ENCODE measurements at places on chromosomes 7 and 10.

DNA sequence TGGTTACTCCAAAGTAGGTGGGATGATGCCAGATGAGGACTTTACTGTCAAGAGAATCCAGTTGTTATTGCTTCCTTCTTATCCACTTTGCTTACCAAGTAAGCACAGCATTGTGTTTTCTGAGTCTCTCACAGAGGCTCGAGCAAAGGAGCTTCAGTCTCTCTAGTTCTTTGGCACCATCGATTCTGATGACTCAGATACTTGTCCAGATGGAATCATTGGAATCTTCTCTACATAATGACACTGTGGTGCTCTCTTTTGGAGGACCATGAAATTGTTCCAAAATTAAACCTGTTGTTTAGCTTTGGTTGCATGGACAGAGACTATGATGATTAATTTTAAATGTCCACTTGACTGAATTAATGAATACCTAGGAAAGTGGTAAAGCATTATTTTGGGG, 132.6 kb downstream of the NXPH1 start:
- DNase-seq, result no peak

DNA sequence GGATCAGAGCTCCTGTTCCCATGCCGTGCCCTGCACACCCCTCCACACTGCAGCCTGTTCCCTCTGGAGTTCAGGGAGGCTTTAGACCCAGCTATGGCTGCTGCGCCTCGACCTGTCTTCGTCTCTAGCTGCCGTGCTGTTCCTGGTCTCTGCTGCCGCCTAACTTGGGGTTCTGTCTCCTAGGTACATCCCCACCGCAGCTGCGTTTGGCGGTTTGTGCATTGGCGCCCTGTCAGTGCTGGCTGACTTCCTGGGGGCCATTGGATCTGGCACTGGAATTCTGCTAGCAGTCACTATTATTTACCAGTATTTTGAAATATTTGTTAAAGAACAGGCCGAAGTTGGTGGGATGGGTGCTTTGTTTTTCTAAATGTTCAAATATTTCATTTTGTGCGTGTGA, 31.6 kb downstream of the NUDT5 start:
- no peak for DNase-seq

GRCh38 chr7:143327903-143328302, 12.0 kb downstream of the CLCN1 start:
- DNase-seq, result no peak

- no peak for DNase-seq
Measured at GRCh38 chr10:101601541-101601940, 13.4 kb downstream of the DPCD start.

GRCh38 chr10:1240341-1240775, 184.2 kb downstream of the WDR37 start:
- no peak for DNase-seq

GRCh38 chr10:43264965-43265798, 1.7 kb downstream of the RASGEF1A start:
- DNase-seq, result peak; percentile 44

All from dorsolateral prefrontal cortex (tissue), 122 donors.